ENCODE measurements at places on chromosomes 2 and 18. TPM values are rescaled to one million over a fixed set of nuclear protein-coding genes. Genes with fewer than 3 reads are reported as not detected.

GRCh38 chr18:10841203-10841602 is 308.2 kb downstream of the PIEZO2 start:
- H3K4me3 ChIP-seq, result no peak overlapping the region
- no peaks in the 10 kb centered on the region for H3K27me3 ChIP-seq
- H3K4me1 ChIP-seq, result no peaks in the 10 kb centered on the region
- no peak for DNase-seq
- H3K36me3 ChIP-seq, result no peaks in the 10 kb centered on the region

DNA sequence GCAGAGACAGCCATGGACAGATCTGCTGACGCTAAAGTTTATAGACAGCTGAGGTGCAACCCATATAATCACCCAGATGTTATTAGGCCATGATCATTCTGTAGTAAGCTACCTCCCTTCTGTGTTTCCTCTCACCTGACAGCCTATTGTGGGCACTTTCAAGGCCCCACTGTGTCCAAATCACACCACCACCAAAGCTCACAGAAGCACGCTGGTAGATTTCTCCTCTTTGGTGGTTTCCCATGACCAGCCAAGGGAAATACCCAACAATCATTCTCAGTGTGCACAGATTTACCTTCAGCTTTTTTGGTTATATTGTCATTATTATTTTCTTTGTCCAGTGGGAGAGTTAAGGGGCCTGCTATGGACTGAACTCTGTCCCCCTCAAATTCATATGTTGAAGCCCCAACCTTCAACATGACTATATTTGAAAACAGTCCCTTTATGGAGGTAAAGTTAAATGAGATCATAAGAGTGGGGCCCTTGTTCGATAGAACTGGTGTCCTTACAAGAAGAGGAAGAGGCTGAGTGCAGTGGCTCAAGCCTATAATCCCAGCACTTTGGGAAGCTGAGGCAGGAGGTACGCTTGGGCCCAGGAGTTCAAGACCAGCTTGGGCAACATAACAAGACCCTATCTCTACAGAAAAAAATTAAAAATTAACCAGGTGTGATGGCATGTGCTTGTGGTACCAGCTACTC is 74.0 kb upstream of the MSH6 start:
- no peak overlapping the region for H3K27ac ChIP-seq
- DNase-seq, result no peak
- H3K4me1 ChIP-seq, result no peaks in the 10 kb centered on the region
- H3K27me3 ChIP-seq, result no peaks in the 10 kb centered on the region
- H3K4me3 ChIP-seq, result no peak overlapping the region
- H3K36me3 ChIP-seq, result no peaks in the 10 kb centered on the region

GRCh38 chr18:9663377-9663776 is 44.7 kb upstream of the RAB31 start:
- H3K27me3 ChIP-seq, result no peaks in the 10 kb centered on the region
- no peak for DNase-seq
- H3K4me1 ChIP-seq, result no peaks in the 10 kb centered on the region
- no peak overlapping the region for H3K4me3 ChIP-seq
- H3K36me3 ChIP-seq, result no peaks in the 10 kb centered on the region

DNA sequence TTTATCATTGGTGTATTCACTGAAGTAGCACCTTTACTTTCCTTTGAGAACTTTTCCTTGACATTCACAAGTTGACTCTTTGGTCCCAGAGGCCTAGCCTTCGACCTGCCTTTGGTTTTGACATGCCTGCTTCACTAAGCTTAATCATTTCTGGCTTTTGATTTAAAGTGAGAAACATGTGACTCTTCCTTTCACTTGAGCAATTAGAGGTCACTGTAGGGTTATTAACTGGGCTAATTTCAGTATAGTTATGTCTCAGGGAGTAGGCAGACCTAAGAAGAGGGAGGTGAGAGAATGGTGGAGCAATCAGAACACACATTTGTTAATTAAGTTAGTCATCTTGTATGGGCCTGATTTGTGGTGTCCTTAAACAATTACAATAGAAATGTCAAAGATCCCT is 1040.7 kb upstream of the SLC39A10 start:
- no peak for DNase-seq
- no peaks in the 10 kb centered on the region for H3K27me3 ChIP-seq
- H3K4me1 ChIP-seq, result no peaks in the 10 kb centered on the region
- H3K27ac ChIP-seq, result no peak overlapping the region
- H3K36me3 ChIP-seq, result no peaks in the 10 kb centered on the region

GRCh38 chr2:1707771-1708418 is 36.4 kb downstream of the PXDN start:
- H3K27me3 ChIP-seq, result no peaks in the 10 kb centered on the region
- no peak for DNase-seq
- H3K4me1 ChIP-seq, result no peaks in the 10 kb centered on the region
- H3K27ac ChIP-seq, result no peak overlapping the region

- no peak overlapping the region for H3K27ac ChIP-seq
- peaks cover 12% of the 10 kb centered on the region for H3K4me1 ChIP-seq
- no peak overlapping the region for H3K4me3 ChIP-seq
- no peaks in the 10 kb centered on the region for H3K27me3 ChIP-seq
- DNase-seq, result peak; percentile 57
Observed at GRCh38 chr2:85804583-85804982, 50.8 kb downstream of the ATOH8 start.

DNA sequence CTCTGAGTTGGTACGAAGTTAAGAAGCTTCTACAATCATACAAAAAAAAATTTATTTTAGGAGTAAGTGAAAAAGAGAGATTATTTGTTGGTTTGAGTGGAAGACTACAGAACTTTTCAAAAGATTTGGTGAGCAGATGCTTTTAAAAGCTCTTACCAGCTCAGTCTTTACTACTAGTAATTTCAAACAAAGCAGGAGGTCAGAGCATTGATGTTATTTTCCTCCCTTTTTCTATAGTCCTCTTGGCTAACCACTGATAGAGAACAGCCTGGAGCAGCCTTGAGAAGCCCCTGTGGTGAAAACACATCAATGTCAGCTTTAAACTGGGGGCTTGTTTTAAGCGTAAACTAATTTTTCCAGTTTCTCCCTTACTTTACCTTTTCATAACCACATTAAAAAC is 559.3 kb upstream of the CDH2 start:
- DNase-seq, result no peak
- no peak overlapping the region for H3K27ac ChIP-seq
- H3K27me3 ChIP-seq, result no peaks in the 10 kb centered on the region
- no peaks in the 10 kb centered on the region for H3K4me1 ChIP-seq
- H3K4me3 ChIP-seq, result no peak overlapping the region

- no peaks in the 10 kb centered on the region for H3K36me3 ChIP-seq
- DNase-seq, result no peak
- no peaks in the 10 kb centered on the region for H3K4me1 ChIP-seq
- no peak overlapping the region for H3K27ac ChIP-seq
- no peak overlapping the region for H3K4me3 ChIP-seq
Observed at GRCh38 chr2:213757525-213757924, 473.3 kb downstream of the SPAG16 start.

Gene ASIC4
- total RNA-seq, result not detected

Gene PARD3B
- total RNA-seq, result 0.11 TPM

Gene SERTAD2
- 33.9 TPM for total RNA-seq

Gene CFAP65
- total RNA-seq, result not detected

All from activated CD8-positive, alpha-beta T cell treated with anti-CD3 and anti-CD28 coated beads for 36 hours (primary cell).